ENCODE measurements at places on chromosomes 5 and 9.

GRCh38 chr9:88197781-88198340, 59.6 kb upstream of the SPATA31C2 start:
- no peak for DNase-seq

DNA sequence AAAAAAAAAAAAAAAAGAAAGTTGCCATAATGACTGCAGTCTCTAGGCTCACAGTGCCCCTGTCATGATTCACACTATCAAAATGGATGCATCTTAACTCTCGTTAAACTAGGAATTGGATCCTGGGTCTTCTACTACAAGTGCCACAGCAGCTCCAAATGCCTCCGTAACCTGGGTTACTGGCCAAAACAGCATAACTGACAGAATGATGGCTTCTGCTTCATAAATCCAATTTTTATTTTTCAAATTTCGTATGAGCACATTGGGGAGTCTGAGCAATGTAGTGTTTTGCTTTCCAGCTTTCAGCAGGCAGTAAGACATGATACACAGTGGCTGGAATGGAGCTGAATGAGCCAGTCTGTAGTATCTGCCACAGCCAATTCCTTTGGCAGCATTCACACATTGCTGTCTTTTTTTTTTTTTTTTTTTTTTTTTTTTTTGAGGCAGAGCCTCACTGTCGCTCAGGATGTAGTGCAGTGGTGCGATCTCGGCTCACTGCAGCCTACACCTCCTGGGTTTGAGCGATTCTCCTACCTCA, 36.0 kb upstream of the NPM1 start:
- no peak for DNase-seq

DNA sequence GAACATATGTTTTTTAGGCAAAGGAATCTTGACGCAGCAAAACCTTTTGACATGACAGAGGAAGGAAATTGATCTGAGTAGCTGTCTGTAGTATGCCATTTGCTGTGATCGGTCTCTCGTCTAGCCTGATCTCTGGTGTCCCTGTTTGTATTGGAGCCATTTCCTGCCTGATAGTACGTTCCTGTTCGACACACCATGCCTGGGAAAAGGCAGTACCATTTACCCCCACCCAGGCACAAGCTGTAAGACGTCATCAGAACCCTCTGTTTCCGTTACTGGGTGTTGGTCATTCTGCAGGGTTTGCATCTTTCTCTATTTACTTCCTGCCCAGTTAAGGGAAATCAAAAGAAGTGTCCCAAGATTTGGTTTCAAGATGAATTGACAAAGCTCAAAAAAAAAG, 129.7 kb downstream of the CEMIP2 start:
- DNase-seq = no peak

GRCh38 chr9:18775930-18776329, 257.1 kb downstream of the SAXO1 start:
- DNase-seq = no peak

Data from thoracic aorta (tissue), 2 donors.